ENCODE measurements at places on chromosomes 3 and 15. TPM values are rescaled to one million over a fixed set of nuclear protein-coding genes. Genes with fewer than 3 reads are reported as not detected.

- DNase-seq = peak; percentile 81
Measured at GRCh38 chr3:40623567-40623966, 98.8 kb downstream of the ZNF621 start.

DNA sequence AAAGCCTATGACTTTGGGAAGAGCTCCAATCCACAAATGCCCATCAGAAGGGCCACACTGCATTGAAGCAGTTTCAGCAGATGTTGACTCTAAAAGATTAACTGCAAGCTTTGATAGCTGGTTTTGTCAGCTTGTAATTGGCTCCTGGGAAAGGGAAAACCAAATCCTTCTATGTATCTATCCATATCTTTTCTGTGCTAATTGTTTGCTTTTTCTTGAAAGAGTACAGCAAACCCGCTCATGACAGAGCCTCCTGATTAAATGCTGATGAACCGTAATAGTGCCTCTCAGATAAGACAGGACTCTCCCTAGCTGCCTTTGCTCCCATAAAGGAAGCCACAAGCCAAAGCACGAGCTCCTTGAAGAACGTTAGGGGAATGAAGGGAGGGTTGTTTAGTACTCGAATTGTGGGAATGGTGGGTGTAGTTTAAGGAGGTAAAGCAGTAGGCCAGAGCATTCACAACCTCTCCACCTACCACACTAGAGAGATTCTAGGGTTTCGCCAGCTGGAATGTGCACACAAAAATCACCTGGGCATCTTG is 33.6 kb upstream of the LRIG1 start:
- DNase-seq = no peak

DNA sequence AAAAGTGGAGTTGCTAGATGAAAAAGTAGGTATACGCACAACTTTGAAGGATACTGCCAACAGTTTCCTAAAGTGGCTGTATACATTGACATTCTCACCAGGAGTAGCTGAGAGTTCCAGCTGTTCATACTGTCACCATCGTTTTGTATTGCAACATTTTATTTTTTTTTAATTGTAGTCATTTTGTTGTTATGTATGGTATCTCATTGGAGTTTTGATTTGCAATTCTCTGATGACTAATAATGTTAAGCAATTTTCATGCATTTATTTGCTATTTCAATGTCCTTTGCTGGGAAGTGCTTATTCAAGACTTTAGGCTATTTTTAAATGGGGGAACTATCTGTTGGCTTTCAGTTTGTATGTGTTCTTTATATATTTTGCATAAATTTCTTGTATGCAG is 185.1 kb upstream of the TGFBR2 start:
- no peak for DNase-seq

DNA sequence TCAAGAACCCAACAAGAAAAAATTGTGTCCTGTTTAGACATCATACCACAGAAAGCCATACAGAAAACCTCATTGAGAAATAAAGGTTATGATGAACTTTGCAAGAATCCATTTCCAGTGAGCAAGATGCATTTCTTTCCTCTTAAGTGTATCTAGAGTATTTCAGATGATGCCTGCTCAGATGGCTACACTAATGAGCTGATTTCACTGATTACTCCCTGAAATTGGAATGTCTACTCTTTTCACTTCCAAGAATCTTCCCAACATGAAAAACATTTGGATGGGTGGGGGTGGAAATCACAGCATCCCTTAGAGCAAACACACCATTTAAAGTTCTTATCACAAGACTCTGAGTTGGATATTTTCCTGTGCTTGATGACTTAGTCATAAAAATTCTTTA is 41.4 kb upstream of the IL12A start:
- no peak for DNase-seq

DNA sequence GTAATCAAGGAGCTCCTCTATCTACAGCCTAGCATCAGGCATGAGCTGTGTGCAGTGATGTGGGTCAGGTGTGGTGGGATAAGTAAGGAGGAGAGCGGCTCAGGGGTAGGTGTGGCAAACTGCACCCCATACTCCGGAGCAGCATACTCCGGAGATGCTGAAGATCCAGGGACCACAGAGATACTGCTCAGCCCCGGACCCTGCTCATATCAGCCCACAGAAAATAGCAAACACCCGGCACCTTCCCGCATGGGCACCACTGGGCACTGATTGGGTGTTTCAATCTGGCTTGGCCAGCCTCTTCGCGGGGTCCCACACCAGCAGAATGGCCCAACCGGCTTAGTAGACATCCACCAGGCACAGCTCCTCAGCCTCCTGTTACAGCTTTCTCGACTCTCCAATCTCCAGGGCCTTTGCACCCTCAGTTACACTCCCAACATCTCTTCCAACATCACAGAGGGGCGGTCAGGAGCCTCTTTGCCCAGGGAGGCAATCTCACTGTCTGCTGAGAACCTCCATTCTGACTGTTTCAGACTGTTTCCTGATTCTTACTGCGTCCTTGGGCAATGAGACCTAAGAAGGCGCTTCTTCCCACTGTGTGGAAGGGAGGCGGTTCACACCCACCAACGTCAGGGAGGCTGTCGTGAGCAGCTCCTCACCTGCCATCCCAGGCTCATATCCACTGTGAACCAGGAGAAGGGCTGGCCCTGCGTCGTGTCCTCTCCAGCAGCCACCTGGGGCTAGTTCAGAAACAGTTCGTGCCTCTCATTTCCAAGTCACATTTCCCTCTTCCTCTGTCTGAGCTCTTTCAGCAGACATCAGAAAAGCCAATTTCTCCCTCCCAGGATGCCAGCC is 59.8 kb downstream of the CAPN7 start:
- peak; percentile 17 for DNase-seq

DNA sequence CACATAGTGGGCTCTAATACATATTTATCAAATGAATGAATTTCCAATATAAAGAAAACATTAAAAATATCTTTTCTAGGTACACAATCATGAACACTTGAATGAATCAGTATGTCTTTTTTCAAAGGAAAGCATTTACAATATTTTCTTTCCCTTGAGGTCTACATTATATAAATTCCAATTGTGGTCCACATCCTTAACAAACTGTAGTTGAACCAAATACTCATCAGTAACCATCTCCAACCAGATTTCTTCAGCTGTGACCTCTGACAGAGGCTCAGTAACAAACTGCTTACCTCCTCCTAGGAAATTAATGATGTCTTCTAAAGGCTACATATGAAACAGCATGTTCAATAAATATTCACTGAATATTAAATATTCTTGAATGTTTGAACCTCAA is 58.8 kb downstream of the CFAP20DC start:
- no peak for DNase-seq

The CPLX3 gene
- total RNA-seq = not detected

The MELTF gene
- 7.6 TPM for total RNA-seq

The NME9 gene
- total RNA-seq = not detected

The SLC15A2 gene
- total RNA-seq = 3.9 TPM

The TUSC2 gene
- 20.8 TPM for total RNA-seq

The ACOX2 gene
- not detected for total RNA-seq

The GABPB1 gene
- 33.5 TPM for total RNA-seq
